ENCODE measurements at places on chromosomes 6 and 20. TPM values are rescaled to one million over a fixed set of nuclear protein-coding genes. Genes with fewer than 3 reads are reported as not detected.
A peak's percentile ranks its signal among the peaks of the same experiment; 100 is the strongest.

GRCh38 chr6:10521104-10521808 lies at the start of gene GCNT2:
TSS of gene GCNT2 (plus strand) at chr6:10521351. CDS start at chr6:10528912, 7,561 bp downstream.
- DNase-seq = peak; percentile 54

GRCh38 chr6:112154711-112155110 lies 67.3 kb downstream of the FAM229B start:
- no peak for DNase-seq

GRCh38 chr6:19377722-19378121 lies 459.4 kb upstream of the ID4 start:
- DNase-seq = no peak

GRCh38 chr6:14626556-14626955 lies 509.0 kb downstream of the CD83 start:
- DNase-seq = no peak

GRCh38 chr20:3239026-3239866 lies at the start of gene SLC4A11:
TSS of gene SLC4A11 (minus strand) at chr20:3239190. CDS start at chr20:3239137, 53 bp downstream.
- DNase-seq = peak; percentile 68

DNA sequence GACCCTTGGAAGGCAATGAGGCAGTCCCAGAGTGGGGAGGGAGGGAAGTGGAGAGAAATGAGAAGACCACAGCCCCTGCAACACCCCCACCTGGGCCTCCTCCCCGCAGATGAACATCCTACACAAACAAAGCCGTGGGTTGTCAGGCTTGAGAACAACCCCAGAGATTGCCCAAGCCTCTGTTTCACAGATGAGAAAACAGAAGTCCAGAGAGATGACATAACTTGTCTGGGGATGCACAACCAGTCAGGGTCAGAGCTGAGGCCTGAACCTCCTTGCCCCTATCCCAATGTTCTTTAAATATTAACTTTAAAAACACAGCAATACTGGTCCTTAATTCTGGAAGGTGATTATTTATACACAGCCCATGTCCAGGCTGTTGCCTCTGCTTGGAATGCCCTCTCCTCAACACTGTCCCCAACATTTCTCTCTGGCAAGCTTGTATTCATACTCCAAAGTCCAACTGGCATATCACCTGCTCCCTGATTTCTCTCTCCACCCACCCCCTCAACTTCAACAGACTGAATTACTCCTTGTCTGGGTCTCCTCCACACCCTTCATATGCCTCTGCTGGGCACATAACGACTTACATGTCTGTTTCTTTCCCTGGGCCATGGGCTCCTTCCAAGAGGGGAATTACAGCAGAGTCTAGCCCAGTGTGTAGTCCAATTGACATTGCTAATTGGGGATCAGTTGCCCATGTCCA lies 135.5 kb upstream of the LRFN2 start:
- DNase-seq = no peak

GRCh38 chr20:57260934-57261333 lies 5.5 kb downstream of the BMP7 start:
- no peak for DNase-seq

GRCh38 chr6:135514706-135515105 lies 17.2 kb upstream of the AHI1 start:
- no peak for DNase-seq

GRCh38 chr6:90811596-90812226 lies 224.8 kb upstream of the MAP3K7 start:
- no peak for DNase-seq

DNA sequence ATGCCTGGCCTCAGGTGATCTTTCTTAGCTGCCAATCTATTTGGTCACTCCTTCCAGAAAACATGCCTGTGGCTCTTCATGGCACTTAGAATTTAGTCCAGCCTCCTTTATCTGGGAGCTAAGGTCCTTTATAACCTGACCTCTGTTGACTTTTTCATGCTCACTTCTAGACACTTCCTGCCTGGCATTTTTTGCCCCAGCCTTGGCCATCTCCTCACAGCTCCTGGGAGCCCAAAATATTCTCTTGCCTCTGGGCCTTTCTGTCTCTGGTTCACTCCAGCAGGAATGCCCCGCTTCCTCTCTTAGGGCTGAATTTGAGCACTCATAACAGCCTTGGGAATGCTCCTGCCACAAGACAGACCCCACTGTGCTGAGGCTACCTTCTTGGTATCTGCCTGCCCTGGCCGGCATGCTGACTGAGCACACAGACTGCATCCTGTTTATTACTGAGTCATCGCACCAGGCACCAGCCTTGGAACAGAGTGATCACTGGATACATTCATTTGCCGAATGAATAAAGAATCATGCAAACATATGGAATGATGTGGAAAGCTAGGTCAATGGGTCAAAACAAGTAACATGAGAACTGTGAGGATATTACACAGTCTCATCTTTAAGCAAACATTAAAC lies 5.8 kb upstream of the EEF1E1 start:
- peak; percentile 86 for DNase-seq

DNA sequence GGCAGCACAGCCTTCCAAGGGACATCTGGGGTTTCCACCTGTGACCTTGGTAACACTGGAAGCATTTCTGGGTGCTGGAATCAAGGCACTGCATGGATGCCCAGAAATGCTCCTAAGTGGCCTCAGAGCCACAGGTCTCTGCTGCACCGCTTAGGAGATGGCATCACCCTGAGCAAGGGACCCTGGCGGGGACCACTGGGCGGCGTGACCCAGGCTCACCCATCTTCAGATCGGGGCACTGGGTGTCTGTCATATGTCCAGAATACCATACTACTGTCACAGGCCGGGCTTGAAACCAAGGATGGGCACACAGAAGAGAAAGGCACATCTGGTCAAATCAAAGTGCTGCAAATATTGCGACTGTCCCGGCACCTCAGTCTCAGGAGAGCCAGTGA lies 45.9 kb downstream of the SSR1 start:
- DNase-seq = no peak

DNA sequence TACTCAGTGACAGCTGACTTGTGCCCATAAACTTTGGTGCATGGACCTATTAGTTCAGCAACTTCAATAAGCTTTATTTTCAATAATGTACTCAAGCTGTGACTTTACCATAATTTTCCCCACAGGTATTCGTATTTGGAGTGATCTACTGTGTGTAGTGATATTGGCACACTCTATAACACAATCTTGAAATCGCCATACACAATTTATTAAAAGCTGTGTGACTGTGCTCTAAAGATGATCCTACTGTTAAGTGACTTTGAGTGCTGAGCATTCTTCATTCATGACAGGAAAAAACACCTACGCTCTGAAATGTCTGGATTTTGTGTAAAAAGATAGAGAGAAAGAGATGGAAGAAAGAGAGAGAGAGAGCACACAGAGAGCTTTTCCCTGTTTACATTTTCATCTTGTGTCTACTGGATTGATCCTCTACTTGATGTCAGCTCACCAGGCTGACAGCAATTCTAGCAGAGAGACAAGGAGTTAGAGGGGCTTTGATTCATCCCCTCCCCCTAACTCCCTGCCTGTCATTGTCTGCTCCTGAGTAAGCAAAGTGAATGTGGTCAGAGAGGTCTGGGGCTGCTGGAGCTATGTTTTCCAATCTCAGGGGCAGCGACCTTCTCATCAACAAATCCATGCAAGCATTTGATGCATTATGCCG lies 538.7 kb upstream of the POU3F2 start:
- DNase-seq = no peak

Gene ZSCAN16
- 4.2 TPM for total RNA-seq

Gene SLC22A7
- total RNA-seq = not detected

Gene FAM209B
- not detected for total RNA-seq

Gene REPS1
- 18.1 TPM for total RNA-seq

Gene PPP1R18
- total RNA-seq = 77.4 TPM

Gene ASIP
- not detected for total RNA-seq

Gene IMPG1
- total RNA-seq = not detected
